Activated T-helper 1 cell treated with anti-CD3 and anti-CD28 coated beads, Interleukin-12 subunit alpha, Interleukin-12 subunit beta, Interleukin-2, Interleukin-4 antibody, amounts not matched to agents 30 ng/mL and 10 ng/mL and 1 ng/mL, durations not matched to agents 14 hours and 24 hours and 36 hours (primary cell): ENCODE measurements at places on chromosomes 4 and X. TPM values are rescaled to one million over a fixed set of nuclear protein-coding genes. Genes with fewer than 3 reads are reported as not detected.

DNA sequence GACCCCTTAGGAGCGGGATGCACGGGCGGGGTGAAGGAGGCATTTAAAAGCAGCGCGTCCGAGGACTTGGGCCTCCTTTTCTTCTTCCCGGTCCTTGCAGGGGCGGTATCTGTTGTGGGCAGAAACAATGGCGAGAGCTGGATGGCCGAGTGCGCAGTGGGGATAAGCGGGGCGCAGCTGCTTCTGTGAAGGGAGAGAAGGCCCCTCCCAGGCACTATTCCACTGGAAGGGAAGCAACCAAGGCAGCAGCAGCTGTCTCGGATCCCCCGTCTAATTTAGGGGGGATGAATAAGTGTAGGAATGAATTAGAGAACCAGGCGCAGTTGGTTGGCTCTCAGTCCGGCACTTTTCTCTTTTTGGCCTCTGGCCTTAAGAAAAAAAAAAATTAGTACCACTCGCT is 995 bp downstream of the SMARCA5 start:
- H3K4me3 ChIP-seq, result peak overlapping the region; percentile 94
- no peak for DNase-seq
- peaks cover 26% of the 10 kb centered on the region for H3K36me3 ChIP-seq
- peaks cover 39% of the 10 kb centered on the region for H3K4me1 ChIP-seq

- no peak for DNase-seq
- H3K27me3 ChIP-seq, result no peaks in the 10 kb centered on the region
- no peak overlapping the region for H3K4me3 ChIP-seq
- no peaks in the 10 kb centered on the region for H3K4me1 ChIP-seq
These were observed 1160.3 kb downstream of the FSTL5 start for GRCh38 chr4:161003418-161004057.

- no peak overlapping the region for H3K4me3 ChIP-seq
- no peaks in the 10 kb centered on the region for H3K36me3 ChIP-seq
- no peak overlapping the region for H3K27ac ChIP-seq
- no peak for DNase-seq
- no peaks in the 10 kb centered on the region for H3K4me1 ChIP-seq
These were observed 8.4 kb upstream of the SH3RF1 start for GRCh38 chr4:169279108-169279507.

GRCh38 chr4:138741766-138742377 is 273.7 kb upstream of the NOCT start:
- H3K27me3 ChIP-seq, result no peaks in the 10 kb centered on the region
- no peak for DNase-seq
- no peaks in the 10 kb centered on the region for H3K4me1 ChIP-seq
- H3K36me3 ChIP-seq, result no peaks in the 10 kb centered on the region
- H3K4me3 ChIP-seq, result no peak overlapping the region

GRCh38 chr4:128228845-128229795 is 58.5 kb downstream of the PGRMC2 start:
- DNase-seq, result no peak
- H3K27ac ChIP-seq, result no peak overlapping the region
- H3K4me1 ChIP-seq, result no peaks in the 10 kb centered on the region
- H3K27me3 ChIP-seq, result peaks cover 4% of the 10 kb centered on the region
- no peaks in the 10 kb centered on the region for H3K36me3 ChIP-seq

DNA sequence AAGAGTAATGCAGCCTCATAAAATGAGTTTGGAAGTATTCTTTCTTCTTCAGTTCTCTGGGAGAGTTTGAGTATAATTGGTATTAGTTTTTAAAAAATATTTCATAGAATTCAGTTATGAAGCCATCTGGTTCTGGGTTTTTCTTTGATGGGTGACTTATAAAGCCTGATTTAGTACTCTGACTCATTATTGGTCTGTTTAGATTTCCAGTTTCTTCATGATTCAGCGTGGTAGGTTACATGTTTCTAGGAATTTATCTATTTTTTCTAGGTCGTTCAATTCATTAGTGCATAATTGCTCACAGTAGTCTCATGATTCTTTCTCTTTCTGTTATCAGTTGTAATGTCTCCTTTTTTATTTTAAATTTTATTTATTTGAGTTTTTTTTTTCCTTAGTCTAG is 111.2 kb downstream of the CEP44 start:
- H3K27me3 ChIP-seq, result peaks cover 4% of the 10 kb centered on the region
- H3K4me1 ChIP-seq, result no peaks in the 10 kb centered on the region
- H3K27ac ChIP-seq, result no peak overlapping the region
- H3K36me3 ChIP-seq, result peaks cover 1% of the 10 kb centered on the region
- H3K4me3 ChIP-seq, result no peak overlapping the region

GRCh38 chrX:123993326-123993725 is 31.8 kb downstream of the STAG2 start:
- H3K4me3 ChIP-seq, result no peak overlapping the region
- peaks cover 30% of the 10 kb centered on the region for H3K4me1 ChIP-seq
- peaks cover 3% of the 10 kb centered on the region for H3K36me3 ChIP-seq

DNA sequence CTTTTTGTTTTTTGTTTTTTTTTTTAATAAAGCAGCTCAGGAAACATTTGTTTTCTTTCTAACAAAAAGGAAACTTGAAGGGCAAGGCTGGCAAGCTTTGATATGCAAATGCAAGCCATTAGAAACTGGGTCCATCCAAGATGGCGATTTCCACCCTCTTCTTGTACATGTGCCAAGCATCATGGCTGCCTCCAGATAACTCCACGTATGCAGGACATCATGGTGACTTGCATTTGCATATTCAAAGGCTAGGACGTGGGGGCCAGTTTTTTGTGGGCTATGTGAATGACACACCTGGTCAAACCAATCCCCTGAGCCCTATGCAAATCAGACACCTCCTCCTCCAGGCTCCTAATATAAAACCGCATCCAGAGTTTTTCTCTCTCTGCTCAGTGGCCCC is 692.6 kb downstream of the FAM133A start:
- no peak overlapping the region for H3K4me3 ChIP-seq
- DNase-seq, result no peak
- no peaks in the 10 kb centered on the region for H3K36me3 ChIP-seq
- H3K27ac ChIP-seq, result no peak overlapping the region
- no peaks in the 10 kb centered on the region for H3K4me1 ChIP-seq
- no peaks in the 10 kb centered on the region for H3K27me3 ChIP-seq

GRCh38 chr4:127748957-127749356 is 18.8 kb downstream of the SLC25A31 start:
- H3K4me1 ChIP-seq, result no peaks in the 10 kb centered on the region
- no peaks in the 10 kb centered on the region for H3K36me3 ChIP-seq
- no peak overlapping the region for H3K4me3 ChIP-seq
- H3K27me3 ChIP-seq, result peaks cover 2% of the 10 kb centered on the region

DNA sequence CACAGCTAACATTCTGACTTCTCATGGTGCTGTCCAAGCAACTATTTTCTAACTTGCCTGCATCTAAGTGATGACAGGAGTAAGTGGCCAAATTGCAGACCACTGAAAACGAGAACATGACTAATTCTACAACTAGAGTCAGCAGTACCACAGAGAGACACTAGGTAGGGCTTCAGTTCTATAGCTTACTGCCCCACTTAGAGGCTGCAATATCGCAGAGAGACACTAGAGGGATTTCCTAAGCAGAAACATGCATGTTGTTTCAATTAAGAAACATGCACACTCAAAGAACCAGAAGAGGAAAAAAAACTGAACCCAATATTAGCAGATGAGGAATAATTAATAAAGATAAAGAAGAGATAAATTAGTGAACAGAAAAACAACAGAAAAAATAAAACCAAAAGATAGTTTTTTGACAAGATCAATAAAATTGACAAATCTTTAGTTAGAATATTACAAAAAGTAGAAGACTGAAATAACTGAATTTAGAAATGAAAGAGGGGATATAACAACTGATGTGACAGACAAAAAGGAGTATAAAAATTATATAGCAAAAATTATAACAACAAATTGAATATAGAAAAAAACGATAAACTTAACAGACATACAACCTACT is 100.8 kb downstream of the SPIN4 start:
- H3K27ac ChIP-seq, result no peak overlapping the region
- H3K27me3 ChIP-seq, result no peaks in the 10 kb centered on the region
- no peaks in the 10 kb centered on the region for H3K36me3 ChIP-seq
- no peak overlapping the region for H3K4me3 ChIP-seq
- no peaks in the 10 kb centered on the region for H3K4me1 ChIP-seq
- DNase-seq, result peak; percentile 16

- no peak overlapping the region for H3K27ac ChIP-seq
- peaks cover 2% of the 10 kb centered on the region for H3K27me3 ChIP-seq
- no peak overlapping the region for H3K4me3 ChIP-seq
- no peaks in the 10 kb centered on the region for H3K36me3 ChIP-seq
- DNase-seq, result no peak
These were observed 150.3 kb downstream of the RELL1 start for GRCh38 chr4:37535872-37536271.

GRCh38 chrX:150329282-150329681 is 33.8 kb upstream of the MAMLD1 start:
- no peak overlapping the region for H3K27ac ChIP-seq
- no peak for DNase-seq
- H3K27me3 ChIP-seq, result peaks cover 7% of the 10 kb centered on the region
- no peaks in the 10 kb centered on the region for H3K36me3 ChIP-seq
- H3K4me1 ChIP-seq, result peaks cover 10% of the 10 kb centered on the region

DNA sequence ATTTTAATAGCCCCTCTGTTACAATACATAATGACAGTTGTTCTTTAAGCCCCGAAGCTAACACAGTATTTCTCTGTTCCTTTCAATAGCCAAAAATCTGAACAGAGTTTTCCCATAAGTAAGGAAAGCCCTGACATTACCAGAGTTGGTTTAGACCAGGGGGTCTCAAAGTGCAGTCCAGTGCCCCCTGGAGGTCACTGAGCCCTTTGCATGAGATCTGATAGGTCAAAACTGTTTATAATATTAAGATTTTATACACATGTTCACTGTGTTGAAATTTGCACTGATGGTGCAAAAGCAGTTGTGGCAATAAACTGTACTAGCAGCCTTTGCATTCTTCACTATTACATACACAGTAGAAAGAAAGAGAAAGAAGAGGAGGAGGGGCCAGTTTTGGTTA is 177.1 kb downstream of the SPANXN3 start:
- H3K36me3 ChIP-seq, result no peaks in the 10 kb centered on the region
- H3K4me1 ChIP-seq, result no peaks in the 10 kb centered on the region
- H3K27me3 ChIP-seq, result no peaks in the 10 kb centered on the region
- no peak for DNase-seq

DNA sequence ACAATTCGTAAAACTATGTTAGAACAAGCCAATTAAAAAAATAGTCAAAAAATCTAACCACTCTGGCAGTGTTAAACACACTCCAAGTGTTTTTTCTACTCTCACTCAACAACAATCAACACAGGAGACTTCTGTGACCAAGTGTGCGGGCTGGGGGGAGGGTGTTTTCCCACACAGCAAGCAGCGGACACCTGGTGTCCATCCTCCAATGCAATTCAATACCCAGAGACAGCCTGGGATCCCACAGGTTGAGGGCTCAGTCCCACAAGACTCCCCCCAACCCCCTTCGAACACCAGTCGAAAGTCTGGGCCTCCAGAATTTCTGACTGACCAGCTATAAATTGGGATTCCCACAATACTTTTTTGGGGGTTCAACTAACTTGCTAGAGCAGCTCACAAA is 8.3 kb upstream of the PIM2 start:
- no peak overlapping the region for H3K27ac ChIP-seq
- no peak overlapping the region for H3K4me3 ChIP-seq
- H3K4me1 ChIP-seq, result peaks cover 12% of the 10 kb centered on the region
- no peak for DNase-seq
- no peaks in the 10 kb centered on the region for H3K27me3 ChIP-seq
- H3K36me3 ChIP-seq, result peaks cover 29% of the 10 kb centered on the region

GRCh38 chrX:38970074-38970473 is 168.8 kb downstream of the MID1IP1 start:
- no peak for DNase-seq
- H3K27me3 ChIP-seq, result no peaks in the 10 kb centered on the region
- no peak overlapping the region for H3K27ac ChIP-seq
- peaks cover 7% of the 10 kb centered on the region for H3K4me1 ChIP-seq
- H3K36me3 ChIP-seq, result no peaks in the 10 kb centered on the region

DNA sequence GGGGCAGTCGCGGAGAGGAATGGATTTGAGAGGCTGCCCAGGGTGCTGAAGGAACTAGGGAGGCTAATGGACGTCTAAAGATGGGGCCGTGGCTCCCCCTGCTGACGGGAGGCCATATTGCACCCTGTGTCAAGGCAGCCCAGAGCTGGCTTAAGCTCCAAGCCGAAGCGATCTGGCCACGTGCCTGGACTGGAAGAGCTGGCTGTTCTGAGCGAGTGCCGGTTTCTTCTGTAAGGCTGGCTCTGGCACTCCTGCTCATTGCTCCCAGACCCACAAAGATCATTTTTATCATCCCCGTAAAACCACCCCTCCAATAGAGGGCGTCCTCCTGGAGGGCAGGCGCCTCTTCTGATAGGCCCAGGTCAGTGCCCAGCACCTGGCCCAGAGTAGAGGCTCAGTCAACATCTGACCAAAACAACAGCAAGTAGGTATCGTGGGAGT is 5.6 kb downstream of the PNCK start:
- H3K27ac ChIP-seq, result no peak overlapping the region
- peak overlapping the region; percentile 79 for H3K4me3 ChIP-seq
- peaks cover 8% of the 10 kb centered on the region for H3K27me3 ChIP-seq
- peaks cover 7% of the 10 kb centered on the region for H3K4me1 ChIP-seq
- no peaks in the 10 kb centered on the region for H3K36me3 ChIP-seq
- DNase-seq, result peak; percentile 57

DNA sequence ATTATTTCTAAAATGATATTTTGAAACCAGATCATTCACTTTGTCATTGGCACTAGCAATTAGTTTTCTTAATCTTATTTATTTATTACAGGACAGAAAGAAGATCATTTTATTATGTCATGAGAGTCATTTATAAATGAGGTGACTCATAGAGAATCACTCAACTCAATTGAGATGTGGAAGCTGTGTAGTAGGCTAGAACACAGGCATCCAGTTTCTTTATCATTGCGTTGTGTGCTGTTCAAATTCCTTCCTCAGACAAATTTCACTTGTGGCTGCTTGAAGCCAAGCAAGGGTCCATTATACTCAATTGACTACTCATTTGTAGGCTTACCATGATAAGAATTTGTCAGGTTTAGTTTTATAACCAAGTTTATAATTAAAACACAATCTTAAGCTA is 87.6 kb downstream of the MRPL1 start:
- DNase-seq, result no peak
- H3K36me3 ChIP-seq, result peaks cover 29% of the 10 kb centered on the region
- H3K27me3 ChIP-seq, result peaks cover 1% of the 10 kb centered on the region
- H3K4me1 ChIP-seq, result peaks cover 6% of the 10 kb centered on the region
- H3K4me3 ChIP-seq, result no peak overlapping the region
- no peak overlapping the region for H3K27ac ChIP-seq

DNA sequence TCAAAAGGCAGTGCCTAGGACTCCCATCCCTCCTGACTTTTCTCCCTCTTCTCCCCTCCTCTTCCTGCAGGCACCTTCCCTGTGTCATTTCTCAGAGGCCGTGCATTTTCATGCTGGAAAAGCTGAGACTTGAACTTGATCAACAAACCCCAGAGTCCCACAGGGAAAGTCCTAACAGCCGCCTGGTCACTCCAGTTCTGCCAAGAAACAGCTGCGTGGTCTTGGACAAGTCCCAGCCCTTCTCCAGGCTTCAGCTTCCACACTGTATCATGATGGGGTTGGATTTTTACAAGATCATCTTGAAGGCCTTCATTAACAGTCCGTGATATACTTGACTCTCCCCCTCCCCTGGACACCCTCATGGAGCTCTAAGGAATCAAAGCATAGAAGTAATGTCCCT is 366.0 kb downstream of the BCOR start:
- no peak for DNase-seq
- no peak overlapping the region for H3K4me3 ChIP-seq
- H3K36me3 ChIP-seq, result no peaks in the 10 kb centered on the region

SFRP2 gene
- not detected in 2 replicates for total RNA-seq

TMSB15C gene
- 3.4 and 4.3 TPM in 2 replicates for total RNA-seq

SEL1L3 gene
- total RNA-seq, result 36.0 and 37.1 TPM in 2 replicates

ZNF157 gene
- total RNA-seq, result 0.34 and 0.49 TPM in 2 replicates

TBX22 gene
- total RNA-seq, result not detected in 2 replicates

GAGE1 gene
- total RNA-seq, result not detected in 2 replicates

SLC2A9 gene
- total RNA-seq, result 3.4 and 4.5 TPM in 2 replicates
